Breast epithelium (tissue), 4 donors: ENCODE measurements at places on chromosomes 13 and 19. TPM values are rescaled to one million over a fixed set of nuclear protein-coding genes. Genes with fewer than 3 reads are reported as not detected.

DNA sequence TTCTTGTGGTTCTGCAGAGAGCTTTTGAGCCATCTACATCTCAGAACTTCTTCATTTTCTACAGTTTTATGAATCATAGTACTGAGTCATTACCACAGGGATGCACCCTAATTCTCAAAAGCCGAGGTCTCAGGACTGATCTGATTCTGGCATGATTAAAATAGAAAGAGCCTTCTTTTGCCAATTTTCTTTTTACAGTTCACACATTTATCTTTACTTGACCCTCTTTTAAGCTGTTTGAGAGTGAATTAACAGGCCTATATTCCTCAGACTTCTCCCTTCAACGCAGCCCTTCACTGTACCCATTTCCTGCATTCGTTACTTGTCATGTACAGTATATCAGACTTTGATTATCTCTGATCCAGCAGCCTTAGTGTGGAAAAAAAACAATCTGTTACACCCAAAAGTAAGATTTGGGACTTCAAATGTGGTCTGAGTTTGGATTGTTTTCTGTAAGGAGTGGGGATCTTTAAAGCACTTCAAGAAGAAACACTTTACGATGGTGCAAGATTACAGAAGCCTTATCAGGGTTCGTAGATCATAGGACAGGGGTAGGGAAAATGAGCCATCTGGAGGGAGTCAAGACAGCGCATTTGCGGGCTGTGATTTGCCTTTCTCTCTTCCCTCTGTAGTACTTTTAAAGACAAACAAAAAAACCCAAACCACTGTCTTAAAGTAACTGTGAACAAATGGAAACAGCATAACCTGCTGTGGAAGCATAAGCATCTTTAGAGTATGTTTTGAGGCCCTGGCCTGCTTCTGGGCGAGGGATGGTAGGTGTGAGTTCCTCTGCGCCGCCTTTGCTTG, 15.3 kb upstream of the GPR183 start:
- no peak for DNase-seq

GRCh38 chr13:93996481-93996880, 483.0 kb downstream of the DCT start:
- no peak for DNase-seq

The SLC25A41 gene
- not detected for total RNA-seq

The ZNF527 gene
- total RNA-seq = 6.7 TPM

The RGL3 gene
- total RNA-seq = 18.4 TPM

- DNase-seq = no peak
Observed at GRCh38 chr13:29936051-29936813, 85.8 kb upstream of the UBL3 start.

- no peak for DNase-seq
Observed at GRCh38 chr13:95258619-95259194, 42.5 kb downstream of the ABCC4 start.
